ENCODE measurements at places on chromosomes 16 and 17.

- DNase-seq = no peak
Observed at GRCh38 chr16:48011878-48012658, 143.7 kb downstream of the ABCC12 start.

GRCh38 chr17:15966183-15966878 is 21.4 kb downstream of the ADORA2B start:
- no peak for DNase-seq

DNA sequence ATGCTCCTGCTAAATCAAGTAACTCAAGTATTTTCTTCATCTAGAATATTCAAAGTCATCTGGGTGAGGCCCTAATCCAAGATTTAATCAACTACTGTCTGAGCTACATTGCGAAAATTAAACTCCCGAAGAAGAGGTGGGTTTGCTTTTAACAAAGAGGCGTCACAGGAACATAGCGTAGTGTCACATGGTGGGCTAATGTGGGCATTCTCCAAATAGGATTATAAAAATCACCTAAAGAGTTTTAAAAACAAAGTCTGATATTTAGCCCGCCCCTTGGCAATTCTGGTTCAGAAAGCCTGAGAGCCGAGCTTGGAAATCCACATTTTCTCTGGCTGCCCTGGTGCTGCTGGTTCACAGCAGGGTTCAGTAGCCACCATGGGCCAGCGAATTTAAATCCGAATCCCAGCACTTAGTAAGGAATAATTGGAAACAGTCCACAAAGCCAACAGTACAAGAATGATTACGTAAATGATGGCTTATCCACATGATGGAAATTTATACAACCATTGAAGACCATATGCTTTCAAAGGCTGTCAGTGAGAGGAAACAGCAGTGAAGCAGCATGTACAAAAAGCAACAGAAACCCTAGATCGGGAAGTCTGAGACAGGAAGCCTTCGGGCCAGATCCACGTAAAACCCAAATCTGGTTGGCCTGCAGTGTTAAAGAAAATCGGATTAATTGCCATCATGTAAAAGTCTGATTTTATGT is 8.8 kb downstream of the PMM2 start:
- no peak for DNase-seq

GRCh38 chr16:73434621-73435020 is 386.7 kb upstream of the ZFHX3 start:
- no peak for DNase-seq

GRCh38 chr17:76333673-76334505 is 19.8 kb downstream of the PRPSAP1 start:
- no peak for DNase-seq

GRCh38 chr16:87619360-87620200 is 17.3 kb downstream of the JPH3 start:
- no peak for DNase-seq

All from HCEC 1CT (cell line).